Activated CD4-positive, alpha-beta T cell treated with anti-CD3 and anti-CD28 coated beads for 1 hour (primary cell): ENCODE measurements at places on chromosomes 6 and 20.

DNA sequence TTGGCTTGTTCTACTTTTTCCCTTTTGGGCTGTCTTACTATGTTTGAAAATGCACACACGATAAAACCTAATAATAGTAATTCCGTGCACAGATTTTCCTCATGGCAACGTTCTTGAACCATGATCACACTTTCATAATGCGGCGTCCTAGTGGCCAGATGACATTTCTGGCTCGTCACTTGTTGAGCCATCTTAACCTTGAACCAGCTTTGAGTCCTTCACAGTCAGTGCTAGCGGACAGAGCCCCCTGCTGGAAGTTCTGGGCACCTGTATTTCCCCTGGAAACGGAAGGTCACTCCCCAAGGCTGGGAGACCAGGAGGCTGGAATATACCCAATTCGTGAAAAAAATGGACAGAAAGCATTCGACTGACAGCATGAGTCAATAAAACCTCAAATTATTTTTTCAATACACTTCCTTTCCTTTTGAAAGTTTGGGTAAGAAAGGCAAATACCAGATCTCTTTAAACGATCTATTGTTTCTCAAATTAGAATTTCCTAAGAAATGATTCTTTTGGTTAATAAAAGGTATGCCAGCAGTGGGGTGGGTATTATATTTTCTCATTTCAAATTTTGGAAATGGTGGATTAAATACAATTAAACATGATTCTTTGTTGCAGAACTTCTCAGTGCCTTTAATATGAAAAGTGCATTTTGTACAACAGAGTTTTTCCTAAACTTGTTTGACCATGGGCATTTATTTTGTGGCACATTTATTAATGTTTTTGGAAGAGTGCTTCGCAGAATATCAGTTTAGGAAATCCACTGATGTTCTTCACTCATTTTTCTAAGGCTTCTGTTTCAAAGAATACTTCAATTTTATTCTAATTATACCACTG is 542.3 kb downstream of the QKI start:
- peak; percentile 31 for DNase-seq

DNA sequence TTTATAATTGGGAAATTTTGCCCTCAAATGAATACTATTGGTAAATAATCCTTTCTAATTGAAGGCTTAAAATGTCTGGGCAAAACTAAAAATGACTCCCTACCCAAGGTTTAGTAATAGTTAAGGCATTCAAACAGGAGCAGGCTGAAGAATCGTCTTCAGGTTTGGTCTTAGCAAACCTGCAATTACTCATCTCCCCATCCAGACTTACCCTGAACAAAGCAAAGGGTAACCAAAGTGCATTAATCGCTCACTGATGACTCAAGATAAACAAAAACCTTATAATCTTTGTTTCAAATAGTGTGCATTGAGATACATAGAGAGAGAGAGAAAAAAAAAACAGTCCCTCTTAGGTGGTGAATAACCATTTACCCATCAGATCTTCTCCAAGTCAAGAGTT is 225.5 kb downstream of the BMP2 start:
- no peak for DNase-seq

DNA sequence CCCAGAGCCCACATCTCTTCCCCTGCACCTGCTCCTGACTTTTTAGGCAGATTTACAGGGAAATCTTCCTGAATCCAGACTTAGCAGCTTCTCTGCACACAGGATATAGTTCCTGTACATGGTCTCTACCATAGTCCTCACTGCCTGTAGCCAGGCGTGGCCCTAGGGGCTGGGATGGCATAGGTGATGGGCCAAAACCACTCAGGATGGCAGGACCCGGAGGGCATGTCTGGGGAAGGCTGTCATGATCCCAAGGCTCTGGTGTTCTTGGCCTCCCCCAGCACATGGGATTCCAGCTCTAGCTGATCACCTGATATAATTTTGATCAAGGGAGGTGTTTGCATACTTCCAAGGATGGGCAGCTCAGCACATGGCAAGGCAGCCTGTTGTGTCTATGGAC is 58.0 kb downstream of the TOX2 start:
- no peak for DNase-seq

GRCh38 chr20:36582322-36582721 is 8.9 kb downstream of the TGIF2 start:
- DNase-seq = no peak

- no peak for DNase-seq
Observed at GRCh38 chr6:24901698-24902328, 33.9 kb downstream of the RIPOR2 start.

GRCh38 chr20:64079273-64080012 is at the start of gene RGS19:
Gene RGS19, minus strand, starts transcription at chr20:64079518. Its CDS starts 2,632 bp downstream, at chr20:64076886.
- DNase-seq = peak; percentile 47

DNA sequence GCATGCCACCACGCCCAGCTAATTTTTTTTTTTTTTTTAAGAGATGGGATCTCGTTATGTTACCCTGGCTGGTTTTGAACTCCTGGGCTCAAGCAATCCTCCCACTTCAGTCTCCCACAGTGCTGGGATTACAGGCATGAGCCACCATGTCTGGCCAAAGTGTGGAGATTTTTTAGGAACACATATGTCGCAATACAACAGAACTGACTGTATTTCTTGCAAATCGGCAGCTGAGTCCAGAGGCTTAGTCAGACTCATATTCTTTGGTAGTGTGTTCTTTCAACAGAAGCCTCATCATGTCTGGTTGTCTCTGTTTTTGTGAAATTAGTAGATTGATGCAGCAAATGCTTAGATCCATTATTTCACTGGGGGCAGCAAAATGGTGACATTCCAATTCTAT is 23.9 kb upstream of the CD164 start:
- DNase-seq = no peak

- DNase-seq = no peak
Observed at GRCh38 chr20:34575271-34575670, 16.8 kb downstream of the MAP1LC3A start.

DNA sequence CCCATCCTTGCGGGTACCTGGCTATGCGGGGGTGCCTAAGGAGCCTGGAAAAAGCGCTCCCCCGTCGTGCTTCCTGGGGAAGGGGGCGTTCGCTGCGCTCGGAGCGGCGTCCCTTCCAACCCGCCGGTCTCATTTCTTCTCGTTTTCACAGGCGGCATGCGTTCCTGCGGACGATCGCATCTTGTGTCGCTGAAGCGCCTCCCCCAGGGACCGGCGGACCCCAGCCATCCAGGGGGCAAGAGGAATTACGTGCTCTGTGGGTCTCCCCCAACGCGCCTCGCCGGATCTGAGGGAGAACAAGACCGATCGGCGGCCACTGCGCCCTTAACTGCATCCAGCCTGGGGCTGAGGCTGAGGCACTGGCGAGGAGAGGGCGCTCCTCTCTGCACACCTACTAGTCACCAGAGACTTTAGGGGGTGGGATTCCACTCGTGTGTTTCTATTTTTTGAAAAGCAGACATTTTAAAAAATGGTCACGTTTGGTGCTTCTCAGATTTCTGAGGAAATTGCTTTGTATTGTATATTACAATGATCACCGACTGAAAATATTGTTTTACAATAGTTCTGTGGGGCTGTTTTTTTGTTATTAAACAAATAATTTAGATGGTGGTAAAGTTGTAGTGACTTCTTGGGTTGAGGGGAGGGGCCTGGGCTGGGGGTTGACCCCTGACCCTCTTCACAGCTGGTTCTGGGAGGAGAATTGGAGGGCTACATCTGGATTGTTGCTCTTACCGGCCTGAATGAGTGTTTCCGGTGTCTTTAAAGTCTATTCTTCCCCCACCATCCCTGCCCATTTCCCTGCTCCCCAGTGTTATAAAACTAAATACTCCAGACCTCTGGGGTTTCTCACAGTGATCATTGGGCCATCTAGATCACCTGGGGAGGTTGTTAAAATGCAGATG is 1.1 kb downstream of the ID1 start:
- DNase-seq = peak; percentile 8

DNA sequence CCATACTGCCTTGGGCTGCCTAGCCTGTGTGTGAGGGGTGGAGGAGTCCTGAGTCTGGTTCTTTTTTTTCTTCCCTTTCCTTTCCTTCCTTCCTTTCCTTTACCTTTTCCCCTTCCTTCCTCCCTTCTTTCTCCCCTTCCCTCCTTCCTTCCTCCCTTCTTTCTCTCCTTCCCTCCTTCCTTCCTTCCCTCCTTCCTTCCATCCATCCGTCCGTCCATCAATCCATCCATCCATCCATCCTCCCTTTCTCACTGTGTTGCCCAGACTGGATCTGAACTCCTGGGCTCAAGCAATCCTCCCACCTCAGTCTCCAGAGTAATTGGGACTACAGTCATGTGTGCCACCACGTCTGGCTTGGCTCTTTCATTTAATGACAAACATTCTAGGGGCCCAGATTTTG is 750.7 kb upstream of the CHD6 start:
- no peak for DNase-seq

DNA sequence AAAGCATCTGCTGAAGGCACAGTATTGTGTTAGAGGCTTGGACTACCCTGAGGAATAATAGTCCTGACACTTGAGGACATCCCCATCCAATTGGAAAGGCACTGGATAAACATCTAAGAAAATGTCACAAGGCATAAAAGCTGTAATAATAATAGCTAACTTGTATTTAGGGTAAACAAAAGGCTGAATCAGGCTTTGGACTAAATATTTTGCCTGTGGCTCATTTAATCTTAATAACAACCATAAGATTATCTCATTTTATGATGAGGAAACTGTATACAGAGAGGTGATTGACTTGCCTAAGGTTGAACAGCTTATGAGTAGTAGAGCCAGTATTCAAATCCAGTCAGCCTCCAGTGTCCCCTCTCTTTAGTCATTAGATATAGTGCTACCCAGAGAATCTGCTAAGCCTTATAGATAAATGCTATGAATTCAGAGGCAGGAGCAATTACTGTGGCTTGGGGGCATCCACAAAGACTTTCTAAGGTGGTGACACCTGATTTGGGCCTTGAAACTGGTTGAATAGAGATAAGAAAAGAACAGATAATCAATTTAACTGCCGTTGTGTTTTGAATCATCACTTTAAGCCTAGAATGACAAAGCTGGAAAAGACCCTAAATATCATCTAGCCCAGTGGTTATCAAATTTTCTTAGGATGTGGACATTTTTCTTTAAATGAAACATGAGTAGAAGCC is 7.5 kb upstream of the ZSWIM1 start:
- DNase-seq = no peak

DNA sequence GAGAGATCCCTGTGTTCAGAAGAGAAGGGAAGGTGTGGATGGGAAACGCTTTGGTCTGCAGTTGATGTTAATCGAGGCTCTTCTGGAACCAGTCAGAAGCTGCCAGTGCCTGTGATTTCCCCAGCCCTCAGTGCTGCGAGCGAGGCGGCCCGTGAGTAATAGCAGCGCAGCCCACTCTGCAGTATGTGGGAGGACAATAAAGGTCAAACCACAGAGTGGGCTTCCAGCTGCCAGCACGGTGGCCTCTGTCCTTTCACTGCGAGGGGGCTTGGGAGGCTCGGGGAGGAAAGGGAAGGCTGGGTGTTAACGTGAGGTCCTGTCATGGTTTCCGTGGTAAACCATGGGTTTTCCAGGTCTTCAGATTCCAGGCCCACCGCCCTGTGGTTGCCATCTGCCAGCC is 32.3 kb upstream of the TAGAP start:
- no peak for DNase-seq

DNA sequence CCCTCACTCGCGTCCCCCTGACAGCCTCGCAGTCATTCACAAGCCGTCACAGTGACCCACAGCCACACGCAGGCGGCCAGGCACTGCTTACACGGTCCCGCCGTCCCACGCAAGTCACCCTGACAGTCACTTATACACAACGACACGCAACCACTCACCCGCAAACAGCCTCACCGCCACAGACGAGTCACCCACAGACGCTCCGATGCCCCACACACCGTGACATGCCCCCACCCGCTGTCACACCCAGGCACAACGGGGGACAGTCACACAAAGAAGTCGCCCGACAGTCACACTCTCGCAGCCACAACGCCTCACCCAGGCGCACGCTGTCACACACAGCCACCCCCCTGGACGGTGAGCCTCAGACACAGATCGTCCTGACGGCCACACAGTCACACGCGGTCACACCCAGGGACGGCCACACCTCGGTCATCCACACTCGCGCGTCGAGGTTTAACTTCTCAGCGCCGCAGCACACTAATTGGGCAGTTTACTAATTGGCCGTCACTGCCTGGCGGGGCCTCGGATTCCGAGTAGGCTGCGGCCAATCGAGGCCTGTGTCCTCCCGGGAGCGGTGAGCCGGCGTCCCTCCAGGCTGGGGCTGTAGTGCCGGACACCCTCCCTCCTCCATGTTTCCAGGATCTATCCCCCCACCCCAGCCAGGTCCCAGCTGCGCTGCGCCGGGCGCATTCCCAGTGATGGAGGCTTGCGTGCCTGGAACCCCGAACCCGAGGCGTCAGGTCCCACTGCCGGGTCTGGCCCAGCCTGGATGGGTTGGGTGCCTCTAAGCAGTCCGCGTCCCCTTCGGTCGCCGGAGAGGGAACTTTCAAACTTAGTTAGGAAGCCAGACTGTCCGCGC is 790 bp downstream of the TOX2 start:
- DNase-seq = peak; percentile 25

- no peak for DNase-seq
Observed at GRCh38 chr6:87283461-87283860, 38.9 kb upstream of the SMIM8 start.

DNA sequence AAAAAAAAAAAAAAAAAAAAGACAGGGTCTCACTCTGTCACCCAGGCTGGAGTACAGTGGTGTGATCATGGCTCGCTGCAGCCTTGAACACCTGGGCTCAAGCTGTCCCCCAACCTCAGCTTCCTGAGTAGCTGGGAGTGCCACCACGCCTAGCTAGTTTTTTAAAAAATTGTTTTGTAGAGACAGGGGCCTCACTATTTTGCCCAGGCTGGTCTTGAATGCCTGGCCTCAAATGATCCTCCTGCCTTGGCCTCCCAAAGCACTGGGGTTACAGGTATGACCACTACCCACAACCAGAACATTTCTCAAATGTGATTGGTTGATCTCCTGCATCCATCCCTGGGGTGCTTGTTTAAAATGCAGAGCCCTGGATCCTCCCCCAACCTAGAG is 5.6 kb upstream of the RBCK1 start:
- no peak for DNase-seq

DNA sequence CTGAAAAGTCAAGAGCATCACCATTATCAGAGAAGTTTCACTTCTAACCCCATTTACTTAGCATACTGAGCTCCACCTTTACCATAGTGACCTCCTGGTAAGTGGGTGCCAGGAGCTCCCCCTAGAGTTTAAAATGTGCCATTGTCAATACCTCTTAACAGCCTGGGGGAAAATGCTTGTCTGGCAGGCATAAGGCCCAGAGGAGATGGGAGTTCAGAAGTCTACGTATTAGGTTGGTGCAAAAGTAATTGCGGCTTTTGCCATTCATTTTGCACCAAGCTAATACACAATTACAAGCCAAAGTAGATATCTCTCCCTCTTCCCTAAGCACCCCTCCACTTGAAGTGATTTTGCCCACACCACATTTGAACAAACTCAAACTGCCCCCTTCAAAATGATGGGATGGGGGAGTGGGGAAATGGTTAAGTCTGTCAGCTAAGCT is 919.0 kb downstream of the KIF16B start:
- DNase-seq = no peak
